ENCODE measurements at places on chromosomes 12 and 14.
A peak's percentile ranks its signal among the peaks of the same experiment; 100 is the strongest.

GRCh38 chr12:55624056-55624455 is 12.6 kb upstream of the OR10P1 start:
- no peak for DNase-seq

DNA sequence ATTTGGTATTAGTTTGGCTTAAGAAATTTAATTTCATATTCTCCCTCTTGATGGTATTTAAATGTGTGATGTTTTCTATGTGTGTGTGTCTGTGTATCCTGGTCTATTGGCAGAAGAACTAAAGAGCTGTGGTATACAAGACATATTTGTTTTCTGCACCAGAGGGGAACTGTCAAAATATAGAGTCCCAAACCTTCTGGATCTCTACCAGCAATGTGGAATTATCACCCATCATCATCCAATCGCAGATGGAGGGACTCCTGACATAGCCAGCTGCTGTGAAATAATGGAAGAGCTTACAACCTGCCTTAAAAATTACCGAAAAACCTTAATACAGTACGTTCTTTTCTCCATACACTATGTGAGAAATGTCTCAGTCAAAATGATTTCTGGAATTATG is 14.6 kb downstream of the CDKN3 start:
- DNase-seq: no peak

DNA sequence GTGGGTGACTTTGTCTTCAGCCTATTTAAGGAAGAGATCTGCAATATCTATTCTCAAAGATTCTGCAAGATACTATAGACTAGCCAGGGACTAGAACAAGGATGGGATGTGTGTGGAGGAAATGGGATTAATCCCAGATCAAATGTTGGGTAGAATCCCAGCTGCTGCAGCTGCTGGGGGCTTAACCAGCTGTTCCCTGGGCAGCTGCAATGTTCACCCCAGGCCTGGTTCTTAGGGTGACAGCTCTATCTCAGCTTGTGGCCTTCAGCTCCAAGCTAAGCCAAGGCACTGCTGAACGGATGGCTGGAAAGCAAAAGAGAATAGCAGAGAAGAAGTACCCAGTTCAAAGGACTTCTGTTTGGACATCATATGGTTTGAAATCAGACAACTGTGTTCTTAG is 10.0 kb upstream of the RHEBL1 start:
- DNase-seq: no peak

- DNase-seq: no peak
These were observed 182.3 kb downstream of the ADGRD1 start for GRCh38 chr12:131135786-131136538.

GRCh38 chr12:52631676-52632459 is 13.5 kb upstream of the KRT73 start:
- no peak for DNase-seq

DNA sequence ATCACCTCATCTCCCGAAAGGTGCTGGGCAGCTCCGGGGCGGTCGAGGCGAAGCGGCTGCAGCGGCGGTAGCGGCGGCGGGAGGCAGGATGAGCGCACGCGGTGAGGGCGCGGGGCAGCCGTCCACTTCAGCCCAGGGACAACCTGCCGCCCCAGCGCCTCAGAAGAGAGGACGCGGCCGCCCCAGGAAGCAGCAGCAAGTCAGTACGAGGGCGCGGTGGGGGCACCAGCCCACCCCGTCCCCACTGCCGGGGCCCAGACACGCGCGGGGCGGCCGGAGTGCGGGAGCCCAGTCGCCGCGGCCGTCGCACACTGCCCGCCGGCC is 862 bp downstream of the HMGA2 start:
- DNase-seq: no peak

DNA sequence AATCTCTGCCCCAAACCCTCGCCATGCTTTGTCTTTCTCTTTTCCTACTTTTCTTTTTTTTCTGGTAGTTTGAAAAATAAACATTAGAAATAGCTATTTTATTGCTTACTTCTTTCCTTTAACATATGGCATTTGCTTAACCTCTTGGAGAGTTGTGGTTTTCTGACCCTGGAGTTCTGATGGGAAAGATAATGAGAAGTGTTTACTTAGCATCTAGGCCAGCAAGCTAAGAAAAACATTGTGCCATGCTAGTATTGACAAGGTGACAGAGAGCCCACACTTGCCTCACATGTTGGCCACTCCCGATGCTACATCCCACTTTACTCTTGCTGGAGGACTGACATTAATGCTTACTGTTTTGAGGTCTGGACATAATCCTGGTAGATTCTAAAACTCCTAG is 886.2 kb downstream of the DIO2 start:
- DNase-seq: no peak

- DNase-seq: peak; percentile 6
These were observed 9.3 kb downstream of the CCDC196 start for GRCh38 chr14:66495218-66496098.

- no peak for DNase-seq
These were observed 58.1 kb upstream of the DIO2 start for GRCh38 chr14:80269353-80269925.

DNA sequence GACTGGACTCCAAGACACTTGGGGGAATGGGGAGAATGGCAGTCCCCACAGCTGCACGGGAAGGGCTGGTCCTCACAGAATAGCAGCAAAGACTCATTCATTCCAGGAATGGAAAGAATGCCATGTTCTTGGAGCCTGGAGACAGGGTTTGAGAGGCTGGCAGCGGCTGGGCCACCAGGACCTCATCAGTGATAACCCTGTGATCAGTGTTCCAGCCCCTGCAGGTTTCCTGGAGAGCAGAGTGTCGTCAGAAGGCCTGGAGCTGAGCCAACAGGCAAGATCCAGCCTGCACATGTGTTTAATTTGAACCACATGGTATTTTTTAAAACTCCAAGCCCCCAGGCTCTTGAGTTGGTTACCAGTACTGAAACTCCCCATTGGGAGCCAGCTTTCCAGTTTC is 11.3 kb downstream of the BDKRB1 start:
- no peak for DNase-seq

GRCh38 chr12:9730591-9730990 is 2.3 kb downstream of the CLECL1 start:
- no peak for DNase-seq

DNA sequence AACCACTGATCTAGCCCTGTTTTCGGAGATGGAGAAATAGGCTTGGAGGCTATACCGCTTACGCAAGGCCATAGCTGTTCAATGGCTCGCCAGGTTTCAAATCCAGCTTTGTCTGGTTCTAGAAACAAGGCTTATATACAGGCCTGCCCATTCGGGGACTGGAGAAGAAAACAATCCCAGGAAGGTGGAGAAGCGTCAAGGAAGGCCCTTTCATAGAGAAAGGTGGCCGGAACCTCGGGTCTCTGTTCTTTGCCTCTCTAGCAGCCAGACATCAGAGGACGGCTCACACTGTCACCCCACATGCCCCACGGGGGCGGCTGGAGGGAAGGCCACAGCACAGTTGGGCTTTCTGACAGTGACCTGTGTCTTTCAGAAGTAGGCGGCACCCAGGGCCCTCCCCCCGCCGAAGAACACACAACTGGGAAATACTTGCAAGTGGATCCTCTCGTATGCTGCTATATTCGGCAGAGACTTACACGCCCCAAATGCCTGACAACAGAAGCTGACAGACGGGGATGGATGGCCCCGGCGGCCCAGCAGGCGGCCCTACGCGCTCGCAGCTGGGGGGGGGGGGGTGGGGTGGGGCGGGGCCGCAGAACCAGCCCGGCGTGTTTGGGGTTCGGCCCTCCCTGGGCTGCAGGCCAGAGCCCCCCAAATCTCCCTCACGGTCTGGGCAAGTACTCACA is 4.5 kb upstream of the SETD1B start:
- no peak for DNase-seq

DNA sequence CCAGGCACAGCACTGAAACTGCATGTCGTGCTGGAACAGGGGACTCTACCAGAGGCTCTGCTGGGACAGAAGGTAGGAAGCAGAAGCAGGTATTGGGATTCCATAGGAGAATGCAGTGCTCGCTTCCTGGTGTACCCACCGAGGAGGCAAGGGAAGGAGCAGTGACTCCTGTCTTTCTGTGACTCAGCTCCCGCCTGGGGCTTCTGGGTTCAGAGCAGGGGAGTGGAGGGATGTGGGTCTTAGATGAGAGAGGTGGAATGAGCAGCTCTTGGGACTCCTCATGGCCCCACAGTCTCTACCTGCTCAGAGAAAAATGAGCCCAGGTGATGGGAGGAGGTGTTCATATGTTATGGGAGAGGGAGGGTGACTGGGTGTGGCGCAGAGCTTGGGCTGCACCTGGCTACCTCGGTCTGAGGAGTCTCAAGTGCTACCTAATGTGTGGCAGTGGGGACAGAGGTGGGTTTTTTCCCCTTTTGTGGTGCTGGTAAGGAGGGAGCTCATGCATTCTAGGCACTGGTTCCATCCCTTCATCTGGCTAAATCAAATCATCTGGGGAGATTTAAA is 26.3 kb downstream of the WNT5B start:
- DNase-seq: no peak

GRCh38 chr12:114864837-114865551 is 181.0 kb upstream of the TBX3 start:
- DNase-seq: no peak

DNA sequence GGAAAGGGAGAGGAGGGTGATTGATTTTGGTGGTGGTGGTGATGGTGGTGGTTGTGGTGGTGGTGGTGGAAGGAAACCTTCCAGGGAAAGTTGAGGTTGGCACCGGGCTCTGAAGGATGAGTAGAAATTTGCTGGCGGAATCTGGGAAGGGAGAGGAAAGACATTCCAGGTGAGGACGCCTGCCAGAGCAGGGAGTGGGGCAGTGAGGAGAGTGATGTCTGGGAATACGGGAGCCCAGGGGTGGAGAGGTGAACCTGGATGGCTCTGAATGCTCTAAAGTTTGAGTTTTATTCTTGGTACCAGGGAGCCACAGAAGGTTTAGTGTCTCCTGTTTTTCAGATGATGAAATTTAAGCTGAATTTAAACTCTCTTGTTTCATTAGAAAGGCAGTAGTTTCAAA is 16.0 kb downstream of the CHST11 start:
- DNase-seq: no peak

- no peak for DNase-seq
These were observed 23.4 kb downstream of the JKAMP start for GRCh38 chr14:59507752-59508103.

GRCh38 chr14:67875175-67876006 is 55.8 kb downstream of the RAD51B start:
- DNase-seq: no peak

DNA sequence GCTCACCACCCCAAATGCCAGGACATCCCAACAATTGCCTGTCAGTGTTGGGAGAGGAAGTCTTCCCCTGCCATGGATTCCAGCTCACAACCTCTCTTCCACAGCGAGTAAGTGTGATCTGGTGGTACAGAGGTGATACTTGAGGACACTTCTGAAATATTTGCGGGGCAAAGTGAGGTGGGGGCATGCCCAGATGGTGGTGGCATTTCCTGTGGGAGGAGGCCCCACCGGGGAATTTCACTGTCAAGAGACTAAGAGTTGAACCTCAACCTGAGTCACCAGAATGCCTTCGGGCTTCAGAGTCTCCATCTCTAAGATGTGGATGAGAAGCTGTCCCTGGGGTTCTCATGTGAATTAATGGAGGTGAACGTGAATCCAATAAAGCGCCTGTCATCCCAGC is 122.3 kb upstream of the RFLNA start:
- no peak for DNase-seq

DNA sequence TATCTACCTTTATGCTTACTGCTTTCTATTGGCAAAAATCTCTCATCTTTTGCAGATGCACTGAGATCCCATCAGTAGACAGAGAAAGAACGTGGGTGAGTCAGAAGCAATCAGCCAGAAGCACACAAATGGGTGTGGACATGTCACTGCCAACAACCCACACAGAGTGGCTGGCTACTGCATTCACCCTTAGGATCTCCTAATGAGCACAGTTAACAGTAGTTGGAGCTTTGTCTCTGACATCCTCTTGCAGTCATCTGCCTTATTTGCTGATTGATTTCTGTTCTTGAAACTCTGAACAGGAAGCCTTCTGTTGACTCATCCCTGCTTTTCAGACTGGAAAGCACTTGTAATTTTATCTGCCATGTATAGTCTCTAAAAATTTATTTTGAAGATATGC is 117.2 kb downstream of the RGS6 start:
- no peak for DNase-seq

GRCh38 chr14:58607952-58608317 is 29.8 kb upstream of the DACT1 start:
- no peak for DNase-seq

- no peak for DNase-seq
These were observed 21.4 kb downstream of the ACVR1B start for GRCh38 chr12:51972849-51973273.

DNA sequence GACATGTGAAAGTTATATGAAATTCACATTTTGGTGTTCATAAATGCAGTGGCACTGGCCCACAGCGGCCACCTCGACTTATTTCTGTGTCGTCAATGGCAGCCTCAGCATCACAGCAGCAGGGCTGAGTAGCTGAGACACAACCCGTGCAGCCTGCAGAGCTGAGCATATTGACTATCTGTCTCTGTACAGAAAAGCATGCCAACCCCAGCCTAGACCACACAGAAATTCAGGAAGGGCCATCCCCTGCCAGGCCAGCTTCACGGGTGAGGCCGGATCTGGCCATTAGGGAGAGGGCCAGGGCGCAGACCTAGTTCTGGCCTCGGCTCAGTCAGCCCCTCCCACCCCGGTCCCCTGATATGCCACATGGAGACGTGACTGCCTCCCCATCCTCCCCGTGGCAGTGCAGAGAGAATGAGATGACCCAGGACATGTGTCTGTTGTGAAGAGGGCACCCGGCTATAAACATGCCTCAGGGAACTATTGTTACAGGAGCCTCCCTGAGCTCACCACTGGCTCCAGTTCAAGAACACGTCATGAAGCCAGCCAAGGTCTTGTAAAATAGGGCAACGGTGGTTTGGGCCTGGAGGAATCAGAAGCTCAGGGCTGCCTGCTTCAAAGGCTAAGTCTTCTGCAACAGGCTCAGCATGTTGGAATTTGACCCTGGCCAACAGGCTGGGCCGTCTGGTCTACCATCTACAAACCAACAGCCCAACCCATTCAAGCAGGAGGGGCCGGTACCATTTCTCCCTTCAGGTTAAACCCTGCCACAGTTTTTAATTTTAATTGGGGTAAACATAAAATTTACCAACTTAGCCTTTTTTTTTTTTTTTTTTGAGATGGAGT is 25.5 kb downstream of the SCARB1 start:
- DNase-seq: no peak

DNA sequence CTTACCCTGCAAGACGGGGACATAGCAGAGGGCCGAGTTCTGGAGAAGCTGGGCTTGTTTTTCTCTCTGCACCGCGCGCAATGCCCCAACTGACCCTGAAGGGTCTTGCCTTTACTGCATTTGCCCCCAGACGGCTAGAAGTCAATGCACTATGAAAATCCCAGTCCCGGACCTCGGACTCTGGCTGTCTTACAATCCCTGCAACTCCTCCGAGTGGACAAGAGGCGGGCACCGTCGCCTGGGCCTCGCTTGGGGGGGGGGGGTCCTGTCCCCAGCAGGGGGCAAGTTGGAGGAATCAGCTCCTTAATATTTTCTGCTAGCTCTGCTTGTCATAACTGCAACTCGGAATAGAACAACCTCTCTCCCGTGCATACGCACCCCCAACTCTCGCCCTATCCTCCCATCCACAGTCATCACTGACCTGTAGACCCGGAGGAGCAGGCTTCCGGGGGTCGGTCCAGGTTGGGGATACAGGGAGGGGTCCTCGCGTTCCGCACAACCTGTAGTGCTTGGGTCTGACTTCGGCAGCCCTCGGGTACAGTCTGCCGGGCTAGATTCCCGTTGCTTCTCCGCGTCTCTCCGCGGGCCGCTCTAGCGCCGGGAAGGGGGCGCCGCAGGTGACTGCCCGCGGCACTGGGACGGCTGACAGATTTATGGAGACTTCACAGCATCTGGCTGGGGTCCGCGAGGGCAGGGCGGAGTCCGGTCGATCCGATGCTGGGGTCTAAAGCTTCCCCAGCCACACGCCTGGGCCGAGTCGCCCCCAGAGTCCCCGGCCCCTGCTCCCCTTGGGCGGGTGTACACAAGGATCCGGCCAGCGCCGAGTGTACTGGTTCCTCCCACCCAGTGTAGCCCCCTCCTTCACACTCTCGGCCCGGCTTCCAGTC is 3.3 kb upstream of the PAX9 start:
- DNase-seq: no peak
